IMR-90 (cell line): ENCODE measurements at places on chromosomes 2 and 18. TPM values are rescaled to one million over a fixed set of nuclear protein-coding genes. Genes with fewer than 3 reads are reported as not detected.

Gene CD226
- under 0.01 and 1.1 TPM in 2 replicates for total RNA-seq

Gene UXS1
- 24.7 and 33.7 TPM in 2 replicates for total RNA-seq

Gene TRIM43
- total RNA-seq = not detected in 2 replicates

DNA sequence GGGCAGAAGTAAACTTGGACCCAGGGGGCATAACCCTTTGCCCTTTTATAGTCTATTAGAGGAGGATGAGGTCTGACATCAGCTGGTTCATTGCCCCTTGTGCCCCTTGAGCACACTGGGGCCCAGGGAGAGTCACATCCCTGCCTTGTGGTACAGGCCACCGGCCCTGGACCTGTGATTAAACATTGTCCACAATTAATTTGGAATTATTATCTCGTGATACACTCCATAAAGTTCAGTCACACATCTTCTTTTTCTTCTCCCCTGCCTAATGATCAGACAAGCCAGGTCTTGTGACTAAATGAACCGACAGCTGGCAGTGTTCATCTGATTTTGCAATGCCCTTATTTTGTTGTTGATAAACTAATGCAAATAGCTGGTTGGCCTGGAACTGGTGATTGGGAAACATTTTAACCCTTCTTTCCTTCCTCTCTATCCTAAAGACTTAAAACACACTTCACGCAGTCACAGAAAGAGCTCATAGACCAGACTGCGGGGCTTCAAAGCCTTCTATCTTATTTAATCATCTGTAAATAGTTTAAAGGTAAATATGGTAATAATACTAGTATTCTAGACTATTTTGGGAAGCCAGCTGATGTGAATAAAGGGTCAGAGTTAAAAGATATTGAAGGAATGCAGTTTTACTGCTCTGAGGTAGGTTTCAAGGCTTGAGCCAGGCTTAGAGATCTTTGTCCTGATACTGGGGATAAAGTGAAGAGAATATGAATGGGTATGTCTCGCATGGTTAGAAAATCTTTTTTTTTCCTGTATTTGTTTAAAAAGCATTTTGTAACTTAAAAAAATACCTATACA is 13.4 kb downstream of the IL1R1 start:
- peaks cover 58% of the 10 kb centered on the region for H3K36me3 ChIP-seq
- H3K27ac ChIP-seq = peak overlapping the region; percentile 92
- peaks cover 15% of the 10 kb centered on the region for H3K4me1 ChIP-seq
